ENCODE measurements at places on chromosomes 11 and 22. TPM values are rescaled to one million over a fixed set of nuclear protein-coding genes. Genes with fewer than 3 reads are reported as not detected.

DNA sequence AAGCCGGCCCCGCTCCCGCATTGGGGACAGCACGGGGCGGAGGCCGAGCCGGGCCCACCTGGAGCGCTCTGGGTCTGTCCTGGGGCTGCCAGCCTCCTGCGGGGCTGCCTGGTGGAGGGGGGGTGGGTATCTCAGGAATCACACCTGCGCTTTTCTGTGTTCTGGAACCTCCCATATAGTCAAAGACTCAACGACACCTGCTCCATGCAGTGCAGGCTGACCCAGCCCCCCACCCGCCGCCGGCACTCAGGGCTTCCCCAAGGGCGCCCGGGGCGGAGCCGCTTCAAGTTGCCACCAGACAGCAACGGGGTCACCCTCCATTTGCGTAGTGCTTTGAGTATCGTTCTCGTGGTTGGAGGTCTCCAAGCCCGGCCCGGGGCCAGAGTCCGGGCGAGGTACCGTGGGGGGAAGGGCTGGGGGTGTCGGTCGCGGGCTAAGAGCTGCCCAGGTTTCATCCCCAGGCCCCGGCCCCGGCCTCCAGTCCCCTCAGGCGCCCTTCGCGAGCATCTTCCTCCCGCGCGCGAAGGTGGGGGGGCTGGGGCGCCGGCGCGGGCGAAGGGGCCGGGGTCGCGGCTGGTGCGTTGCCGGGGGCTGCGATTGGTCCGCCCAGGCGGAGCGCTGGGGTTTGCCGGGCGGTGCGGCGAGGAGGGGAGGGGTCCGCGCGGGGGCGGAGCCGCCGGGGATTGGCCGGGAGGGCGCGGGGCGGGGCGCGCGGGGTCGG, 6.6 kb downstream of the TSPAN4 start:
- DNase-seq: peak; percentile 85
- H3K4me1 ChIP-seq: peaks cover 9% of the 10 kb centered on the region
- peaks cover 3% of the 10 kb centered on the region for H3K27me3 ChIP-seq
- peak overlapping the region; percentile 72 for H3K4me3 ChIP-seq

- no peaks in the 10 kb centered on the region for H3K36me3 ChIP-seq
- peaks cover 11% of the 10 kb centered on the region for H3K4me1 ChIP-seq
- H3K27me3 ChIP-seq: peaks cover 6% of the 10 kb centered on the region
- DNase-seq: no peak
- no peak overlapping the region for H3K27ac ChIP-seq
Measured at GRCh38 chr11:116831790-116832349, 2.2 kb downstream of the APOC3 start.

DNA sequence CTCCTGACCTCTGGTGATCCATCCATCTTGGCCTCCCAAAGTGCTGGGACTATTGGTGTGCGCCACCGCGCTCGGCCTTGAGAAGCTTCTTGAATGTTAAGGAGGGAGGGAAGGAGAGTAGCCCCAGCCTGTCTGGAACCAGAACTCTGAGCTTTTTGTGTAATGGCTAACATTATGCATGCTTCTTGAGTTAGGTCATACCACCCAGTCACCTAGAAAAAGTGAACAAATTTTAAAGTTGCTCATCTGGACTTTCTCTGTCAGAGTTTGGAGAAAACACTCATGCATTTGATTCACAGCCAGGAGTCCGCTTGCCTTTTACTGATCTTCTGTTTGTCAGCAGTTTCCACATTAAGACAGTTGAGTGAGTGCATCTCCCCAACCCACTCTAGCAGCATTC, 82.1 kb downstream of the PPP6R3 start:
- peak overlapping the region; percentile 63 for H3K27ac ChIP-seq
- peaks cover 36% of the 10 kb centered on the region for H3K4me1 ChIP-seq
- DNase-seq: no peak
- H3K36me3 ChIP-seq: peaks cover 71% of the 10 kb centered on the region
- no peaks in the 10 kb centered on the region for H3K27me3 ChIP-seq

- DNase-seq: no peak
- no peaks in the 10 kb centered on the region for H3K36me3 ChIP-seq
- no peak overlapping the region for H3K4me3 ChIP-seq
Measured at GRCh38 chr22:37062702-37063381, 11.3 kb downstream of the KCTD17 start.

DNA sequence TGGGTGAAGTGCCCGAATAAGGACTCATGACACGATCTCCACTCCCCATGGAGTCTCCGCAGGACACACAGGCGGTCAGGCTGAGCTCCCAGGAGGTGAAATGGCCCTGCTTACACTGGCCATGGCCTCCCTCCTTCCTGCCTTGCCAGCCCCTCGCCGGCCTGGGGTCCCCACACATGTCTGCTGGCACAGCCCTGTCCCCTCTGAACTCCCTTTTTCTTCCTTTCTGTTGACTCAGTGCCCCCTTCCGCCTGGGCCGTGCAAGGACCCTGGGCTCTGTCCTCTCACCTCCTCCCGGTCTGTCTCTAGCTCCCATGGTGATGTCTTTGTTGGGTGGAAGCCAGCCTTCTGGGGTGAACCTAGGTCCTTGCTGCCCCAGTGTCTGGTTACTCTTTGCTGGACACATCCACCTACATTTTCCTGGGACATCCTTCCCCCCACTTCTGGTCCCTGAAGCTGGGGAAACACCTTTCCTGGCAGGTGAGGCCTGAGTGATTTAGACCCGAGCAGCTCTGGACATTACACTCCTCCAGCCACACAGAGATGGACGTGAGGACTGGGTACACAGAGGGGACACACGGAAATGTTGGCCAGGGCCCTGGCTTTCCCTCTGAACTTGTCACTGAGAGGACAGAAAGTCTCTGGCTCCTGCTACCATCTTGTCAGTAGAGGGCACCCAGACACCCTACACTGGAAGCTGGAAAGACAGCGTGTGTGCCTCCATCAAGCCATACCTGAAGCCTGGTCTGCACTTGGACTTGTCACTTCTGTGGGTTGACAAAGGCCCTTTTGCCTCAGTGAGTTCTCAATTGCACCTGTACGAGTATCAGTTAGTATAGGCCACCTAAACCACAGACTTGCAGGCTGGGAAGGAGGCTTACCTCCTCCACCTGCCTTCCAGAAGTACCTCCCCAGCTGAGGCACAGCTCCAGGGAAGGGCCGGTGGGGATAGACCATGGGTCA, 864.3 kb downstream of the TBC1D22A start:
- peaks cover 3% of the 10 kb centered on the region for H3K27me3 ChIP-seq
- no peaks in the 10 kb centered on the region for H3K36me3 ChIP-seq
- H3K27ac ChIP-seq: no peak overlapping the region
- H3K4me1 ChIP-seq: no peaks in the 10 kb centered on the region

DNA sequence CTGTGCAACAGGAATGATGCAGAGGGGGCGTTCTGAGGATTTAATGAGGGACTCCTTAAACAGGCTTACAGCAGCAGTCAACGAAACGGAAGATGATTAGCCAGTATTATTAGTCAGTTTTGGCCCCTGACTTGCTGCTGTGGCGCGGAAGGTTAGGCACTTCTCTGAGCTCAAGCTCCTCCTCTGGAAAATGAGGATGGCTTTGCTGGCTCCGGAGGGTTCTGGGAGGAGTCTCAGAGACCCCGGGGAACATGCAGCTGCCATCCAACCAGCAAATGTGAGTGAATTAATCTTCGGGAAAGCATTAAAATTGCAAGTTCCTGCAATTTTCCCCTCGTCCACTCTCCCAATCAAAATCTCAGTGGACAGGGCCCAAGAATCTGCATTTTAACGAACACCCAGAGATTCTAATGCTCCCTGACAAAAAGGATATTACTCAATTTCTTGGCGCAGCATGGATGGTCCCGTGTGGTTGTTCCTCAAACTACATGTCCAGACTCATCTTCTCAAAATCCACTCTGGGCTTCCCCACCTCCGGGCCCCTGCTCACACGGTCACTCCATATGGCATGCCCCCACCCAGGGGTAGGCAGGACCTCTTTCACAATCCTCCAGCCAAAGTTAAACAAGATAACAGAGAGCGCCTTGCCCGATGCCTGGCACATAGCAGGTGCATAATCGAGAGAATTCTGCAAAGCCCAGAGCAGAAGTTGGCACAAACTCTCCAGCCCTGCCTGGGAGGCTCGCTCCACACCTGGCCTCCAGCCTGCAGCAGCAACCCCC, 6.4 kb downstream of the ELFN2 start:
- peaks cover 22% of the 10 kb centered on the region for H3K4me1 ChIP-seq
- no peaks in the 10 kb centered on the region for H3K36me3 ChIP-seq
- peaks cover 84% of the 10 kb centered on the region for H3K27me3 ChIP-seq
- no peak overlapping the region for H3K27ac ChIP-seq
- no peak for DNase-seq

DNA sequence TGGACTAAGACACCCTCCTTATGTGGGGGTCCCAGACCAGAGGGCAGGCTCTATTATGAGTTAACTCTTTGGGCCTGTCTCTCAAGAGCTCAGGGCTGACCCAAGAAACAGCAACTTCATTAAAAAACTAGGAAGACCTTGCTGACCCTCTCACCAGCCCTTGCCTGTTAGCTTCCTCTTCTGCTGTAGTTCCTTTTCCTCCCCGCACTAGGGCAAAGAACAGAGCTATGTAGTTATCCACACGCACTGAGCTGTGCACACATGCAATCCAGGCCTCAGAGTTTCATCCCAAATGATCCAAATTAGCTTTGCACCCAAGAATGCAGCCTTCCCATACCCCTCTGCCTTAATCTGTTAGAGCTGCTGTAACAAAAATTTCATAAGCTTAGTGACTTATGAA, 539.6 kb upstream of the CADM1 start:
- peaks cover 29% of the 10 kb centered on the region for H3K4me1 ChIP-seq
- H3K4me3 ChIP-seq: no peak overlapping the region
- no peak for DNase-seq
- H3K27me3 ChIP-seq: peaks cover 41% of the 10 kb centered on the region
- H3K27ac ChIP-seq: no peak overlapping the region

- DNase-seq: no peak
- H3K4me1 ChIP-seq: no peaks in the 10 kb centered on the region
- no peaks in the 10 kb centered on the region for H3K36me3 ChIP-seq
- H3K27me3 ChIP-seq: no peaks in the 10 kb centered on the region
- no peak overlapping the region for H3K4me3 ChIP-seq
- no peak overlapping the region for H3K27ac ChIP-seq
Measured at GRCh38 chr11:108432783-108433182, 34.5 kb downstream of the C11orf65 start.

GRCh38 chr11:30987819-30988218, 381.7 kb downstream of the DCDC1 start:
- H3K4me1 ChIP-seq: peaks cover 9% of the 10 kb centered on the region
- no peak overlapping the region for H3K4me3 ChIP-seq
- no peak overlapping the region for H3K27ac ChIP-seq
- no peaks in the 10 kb centered on the region for H3K36me3 ChIP-seq
- no peak for DNase-seq

GRCh38 chr11:45905095-45905494, 2.0 kb downstream of the FREY1 start:
- H3K27ac ChIP-seq: no peak overlapping the region
- no peak overlapping the region for H3K4me3 ChIP-seq
- H3K4me1 ChIP-seq: peaks cover 7% of the 10 kb centered on the region

GRCh38 chr11:118427707-118428106, 8.6 kb upstream of the KMT2A start:
- no peak overlapping the region for H3K4me3 ChIP-seq
- no peak for DNase-seq

The PHRF1 gene
- total RNA-seq: 38.7 TPM

The NTM gene
- 19.2 TPM for total RNA-seq
